CD8-positive, alpha-beta memory T cell (primary cell): ENCODE measurements at places on chromosomes 1 and 21. TPM values are rescaled to one million over a fixed set of nuclear protein-coding genes. Genes with fewer than 3 reads are reported as not detected.

Gene SPATA45
- polyA plus RNA-seq: not detected

Gene MAGOH
- polyA plus RNA-seq: 121 TPM

Gene OPRD1
- polyA plus RNA-seq: 0.02 TPM

Gene FAM151A
- polyA plus RNA-seq: not detected

Gene PIGR
- not detected for polyA plus RNA-seq

Gene TRIM45
- 0.06 TPM for polyA plus RNA-seq

Gene SPSB1
- polyA plus RNA-seq: 2.8 TPM

DNA sequence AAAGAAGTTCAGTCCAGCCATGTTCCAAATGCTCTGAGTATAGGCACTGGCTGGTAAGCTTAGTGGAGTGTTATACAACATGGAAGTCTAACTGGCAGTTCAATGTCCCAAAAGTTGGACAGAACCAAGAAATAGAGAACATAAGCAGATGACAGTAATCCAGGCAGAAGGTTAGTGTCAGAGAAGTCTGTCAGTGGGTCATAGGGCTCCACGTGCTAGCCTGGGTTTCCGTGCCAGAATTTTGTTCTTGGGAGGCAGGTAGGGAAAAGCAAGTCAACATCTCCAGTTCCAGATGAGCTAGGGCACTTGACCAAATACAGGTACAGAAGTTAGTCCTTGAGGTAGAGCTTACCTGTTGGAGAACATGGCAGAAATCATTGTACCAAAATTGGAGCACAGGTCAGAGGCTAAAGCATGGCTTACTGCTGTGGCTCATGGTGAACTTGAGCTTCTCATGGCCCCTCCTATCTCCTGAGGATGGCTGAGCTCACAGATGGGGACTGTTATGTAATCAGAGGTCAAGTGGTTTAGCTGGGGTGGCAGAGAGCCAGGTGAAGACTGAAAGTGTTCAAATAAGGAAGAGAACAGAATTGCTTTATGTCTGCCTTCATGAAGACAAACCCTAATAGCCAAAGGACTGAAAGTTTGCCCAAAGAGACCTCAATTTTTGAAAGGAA, 170.8 kb downstream of the NFIA start:
- H3K36me3 ChIP-seq: no peaks in the 10 kb centered on the region
- no peak overlapping the region for H3K27ac ChIP-seq
- H3K4me1 ChIP-seq: peaks cover 8% of the 10 kb centered on the region
- no peak overlapping the region for H3K4me3 ChIP-seq
- no peaks in the 10 kb centered on the region for H3K27me3 ChIP-seq

DNA sequence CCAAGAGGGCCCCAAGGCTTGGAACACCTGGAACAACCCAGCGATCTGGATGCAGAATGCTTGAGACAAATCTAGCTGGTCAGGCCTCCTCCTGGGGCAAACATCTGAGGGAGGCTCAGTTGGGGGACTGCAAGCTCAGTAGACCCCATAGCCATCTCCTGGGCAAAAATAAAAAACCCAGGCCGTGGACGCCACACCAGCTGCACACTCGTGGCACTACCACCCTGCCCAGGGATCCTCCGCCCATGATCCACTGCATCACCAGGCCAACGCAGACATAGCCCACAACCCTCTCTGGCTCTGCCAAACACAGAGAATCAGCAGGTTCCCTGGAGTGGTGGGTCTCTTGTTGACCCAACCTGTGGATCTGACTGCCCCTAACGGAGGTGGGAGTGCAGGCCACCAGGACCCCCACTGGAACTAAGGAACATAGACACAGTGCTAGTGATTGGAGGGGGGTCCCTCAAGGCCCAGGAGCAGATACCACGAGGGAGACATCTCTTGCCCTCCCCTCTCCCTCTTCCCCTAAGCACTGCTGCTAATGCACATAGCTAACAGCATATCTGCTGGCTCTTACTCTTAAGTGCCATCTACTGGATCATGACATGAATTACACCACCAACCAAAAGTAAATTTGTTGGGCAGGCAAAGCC, 147.2 kb downstream of the CHD1L start:
- peaks cover 6% of the 10 kb centered on the region for H3K27me3 ChIP-seq
- no peaks in the 10 kb centered on the region for H3K4me1 ChIP-seq
- no peak overlapping the region for H3K4me3 ChIP-seq
- no peaks in the 10 kb centered on the region for H3K36me3 ChIP-seq
- DNase-seq: peak; percentile 10
- no peak overlapping the region for H3K27ac ChIP-seq

- H3K4me1 ChIP-seq: no peaks in the 10 kb centered on the region
- H3K4me3 ChIP-seq: no peak overlapping the region
- peaks cover 7% of the 10 kb centered on the region for H3K27me3 ChIP-seq
- H3K27ac ChIP-seq: no peak overlapping the region
Observed at GRCh38 chr21:31560479-31560878, 99.0 kb upstream of the SOD1 start.

DNA sequence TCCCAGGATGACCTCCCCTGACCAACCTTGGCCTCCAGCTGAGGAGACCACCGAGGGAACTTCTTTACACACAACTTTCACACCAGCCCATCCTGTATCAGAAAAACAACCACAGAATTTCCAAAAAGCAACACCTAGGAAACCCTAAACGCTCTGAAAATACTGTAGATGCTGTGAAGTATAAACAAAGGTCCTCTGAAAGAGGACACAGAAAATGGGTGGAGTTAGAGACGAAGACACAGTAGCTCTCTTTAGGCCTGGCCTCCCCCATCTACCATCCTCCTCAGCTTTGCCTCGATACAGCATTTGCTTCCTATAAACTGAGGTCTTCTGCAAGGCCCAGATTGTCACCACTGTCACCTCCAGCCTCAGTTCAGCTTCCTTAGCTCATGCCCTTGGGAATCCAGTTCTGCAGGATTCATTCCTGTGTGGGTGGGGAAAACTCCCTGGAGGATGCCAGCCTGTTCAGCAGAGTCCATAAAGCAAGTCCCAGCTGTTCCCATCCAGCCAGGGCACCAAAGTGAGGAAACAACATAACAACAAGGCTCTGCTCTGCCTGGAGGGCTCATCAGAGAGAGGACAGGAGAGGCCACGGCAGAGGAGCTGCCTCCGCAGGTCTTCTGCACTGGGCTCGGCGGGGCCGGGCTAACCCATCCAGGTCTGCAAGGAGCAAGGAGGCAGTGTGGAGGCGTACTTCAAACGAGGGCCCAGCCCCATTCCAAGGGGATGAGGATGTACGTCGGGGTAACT, 15.0 kb downstream of the PIK3C2B start:
- H3K4me3 ChIP-seq: no peak overlapping the region
- H3K27me3 ChIP-seq: no peaks in the 10 kb centered on the region
- H3K27ac ChIP-seq: no peak overlapping the region
- no peak for DNase-seq
- H3K4me1 ChIP-seq: peaks cover 37% of the 10 kb centered on the region
- no peaks in the 10 kb centered on the region for H3K36me3 ChIP-seq

DNA sequence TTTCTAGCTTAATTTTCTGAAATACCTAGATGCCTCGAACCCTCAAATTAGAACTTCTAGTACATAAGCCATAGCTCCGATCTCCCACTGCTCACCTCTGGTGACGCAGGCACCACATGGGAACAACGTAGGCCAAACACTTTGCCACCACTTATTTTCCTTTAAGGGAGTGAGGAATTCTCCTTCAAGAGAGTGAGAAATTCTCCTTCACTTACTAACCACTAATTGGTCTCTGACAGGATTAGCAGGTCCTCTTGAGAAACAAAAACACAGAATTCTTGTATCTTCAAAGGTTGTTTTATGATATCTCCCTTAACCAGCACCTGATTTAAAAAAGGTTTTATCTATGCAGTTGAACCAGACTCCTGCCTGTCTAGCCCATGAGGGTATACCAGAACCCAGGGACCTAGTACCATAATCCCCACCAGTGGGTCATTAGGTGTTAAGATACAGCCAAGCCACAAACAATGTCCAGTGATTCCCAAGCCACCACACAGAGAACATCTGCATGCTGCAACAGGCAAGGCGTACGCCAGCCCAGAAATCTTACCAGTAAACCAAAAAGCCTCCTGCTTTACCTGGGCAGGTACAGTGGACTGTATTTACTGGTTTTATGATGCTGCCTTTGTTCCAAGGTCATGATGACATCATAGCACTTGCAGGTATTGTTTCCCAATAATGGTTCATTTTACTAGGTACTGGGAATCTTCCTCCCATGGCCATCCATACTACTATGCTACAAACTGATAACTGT, 20.3 kb upstream of the CXADR start:
- no peaks in the 10 kb centered on the region for H3K27me3 ChIP-seq
- H3K36me3 ChIP-seq: no peaks in the 10 kb centered on the region
- DNase-seq: no peak
- no peaks in the 10 kb centered on the region for H3K4me1 ChIP-seq
- no peak overlapping the region for H3K27ac ChIP-seq
- H3K4me3 ChIP-seq: no peak overlapping the region

DNA sequence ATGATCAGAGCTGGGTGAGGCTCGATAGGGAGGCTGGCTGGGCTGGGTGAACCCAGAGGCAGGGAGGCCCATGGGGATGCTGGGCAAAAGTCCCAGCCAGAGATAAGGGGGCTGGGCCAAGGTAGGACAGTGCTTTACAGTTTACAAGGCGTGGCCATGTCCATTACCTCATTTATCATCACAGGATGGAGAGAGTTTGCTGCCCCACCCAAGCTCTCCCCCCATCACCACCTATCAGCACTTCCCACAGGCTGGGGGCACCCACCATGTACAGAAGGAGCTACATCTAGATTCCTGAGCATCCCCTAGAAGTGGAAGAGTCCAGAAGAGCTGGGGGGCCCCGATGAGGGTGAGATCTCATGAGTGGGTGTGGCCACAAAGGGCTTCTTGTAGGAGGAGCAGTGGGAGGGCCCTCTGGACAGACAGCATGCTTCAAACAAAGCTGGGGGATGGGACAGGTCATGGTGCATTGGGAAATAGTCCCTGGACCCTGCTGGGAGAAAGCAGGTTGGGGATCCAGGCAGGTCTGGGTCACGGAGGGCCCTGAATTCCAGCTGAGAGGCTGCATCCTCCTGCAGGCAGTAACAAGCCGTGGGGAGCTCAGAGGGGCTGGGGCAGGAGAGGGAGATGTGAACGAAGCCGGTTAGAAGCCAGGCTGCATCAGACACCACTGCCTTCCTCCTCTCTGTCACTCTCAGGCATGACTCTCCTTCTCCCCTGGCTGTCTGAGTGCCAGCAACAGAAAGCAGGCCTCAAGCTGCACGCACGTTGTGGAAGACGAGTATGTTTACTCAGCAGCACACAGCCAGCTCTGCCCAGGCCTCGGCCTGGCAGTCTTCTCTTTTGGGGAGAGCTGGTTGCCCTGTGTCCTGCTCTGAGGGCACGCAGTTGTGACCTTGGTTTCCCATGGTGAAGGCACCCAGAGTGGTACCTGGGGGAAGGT, 202.3 kb downstream of the HIVEP3 start:
- H3K36me3 ChIP-seq: no peaks in the 10 kb centered on the region
- no peak overlapping the region for H3K27ac ChIP-seq
- no peak overlapping the region for H3K4me3 ChIP-seq
- DNase-seq: no peak
- H3K27me3 ChIP-seq: no peaks in the 10 kb centered on the region

DNA sequence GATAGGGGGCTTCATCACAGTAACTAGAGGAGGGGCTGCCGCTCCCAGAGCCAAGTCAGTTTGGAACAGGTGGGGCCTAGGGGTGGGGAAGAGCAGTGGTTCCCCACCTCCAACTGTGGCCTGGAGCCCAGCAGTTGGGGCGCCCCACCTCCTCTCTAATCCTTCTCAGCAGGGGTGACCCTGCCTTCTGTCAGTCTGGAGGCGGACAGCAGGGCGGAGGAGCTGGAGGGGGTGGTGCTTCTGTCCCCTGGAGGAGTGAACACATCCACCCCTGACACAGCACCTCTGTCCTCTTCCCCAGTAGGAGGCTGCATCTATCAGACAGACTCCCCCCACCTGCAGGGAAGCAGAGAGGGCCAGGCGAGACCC, 73.8 kb downstream of the MRPL37 start:
- H3K36me3 ChIP-seq: no peaks in the 10 kb centered on the region
- no peak overlapping the region for H3K4me3 ChIP-seq
- H3K27ac ChIP-seq: peak overlapping the region; percentile 8
- H3K4me1 ChIP-seq: peaks cover 29% of the 10 kb centered on the region

- no peaks in the 10 kb centered on the region for H3K27me3 ChIP-seq
- H3K4me3 ChIP-seq: no peak overlapping the region
- no peaks in the 10 kb centered on the region for H3K36me3 ChIP-seq
- no peak overlapping the region for H3K27ac ChIP-seq
- no peak for DNase-seq
- no peaks in the 10 kb centered on the region for H3K4me1 ChIP-seq
Observed at GRCh38 chr1:188371295-188371806, 1542.6 kb downstream of the PLA2G4A start.

GRCh38 chr1:53024117-53024516, 37.9 kb upstream of the PODN start:
- peaks cover 1% of the 10 kb centered on the region for H3K36me3 ChIP-seq
- H3K4me1 ChIP-seq: no peaks in the 10 kb centered on the region
- no peak overlapping the region for H3K4me3 ChIP-seq
- DNase-seq: no peak
- no peaks in the 10 kb centered on the region for H3K27me3 ChIP-seq

DNA sequence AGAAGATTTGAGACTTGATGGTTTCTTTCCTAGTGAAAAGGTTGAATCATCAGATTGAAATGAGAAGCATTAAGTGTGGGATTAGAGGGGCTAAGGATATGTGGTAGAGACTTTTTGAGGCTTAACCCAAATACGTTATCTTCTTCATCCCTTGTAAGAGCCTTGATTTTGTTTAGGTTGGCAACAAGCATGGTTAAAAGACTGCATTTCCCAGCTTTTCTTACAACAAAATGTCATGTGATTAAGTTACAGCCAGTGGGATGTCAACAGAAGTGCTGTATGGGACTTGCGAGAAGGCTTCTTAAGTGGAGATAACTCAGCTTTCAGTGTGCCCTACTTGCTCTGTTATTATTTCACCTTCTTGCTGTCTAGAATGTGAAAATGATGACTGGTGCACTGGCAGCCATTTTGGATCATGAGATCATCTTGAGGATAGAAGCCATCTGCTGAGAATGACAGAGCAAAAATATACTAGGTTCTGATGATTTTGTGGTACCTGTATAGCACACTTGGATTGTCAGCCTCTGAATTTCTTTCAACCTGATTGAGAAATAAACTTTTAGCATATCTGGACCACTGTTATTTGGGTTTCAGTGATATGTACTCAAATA, 41.3 kb upstream of the GNG12 start:
- no peaks in the 10 kb centered on the region for H3K36me3 ChIP-seq
- H3K27me3 ChIP-seq: no peaks in the 10 kb centered on the region
- no peak overlapping the region for H3K27ac ChIP-seq
- no peak overlapping the region for H3K4me3 ChIP-seq

DNA sequence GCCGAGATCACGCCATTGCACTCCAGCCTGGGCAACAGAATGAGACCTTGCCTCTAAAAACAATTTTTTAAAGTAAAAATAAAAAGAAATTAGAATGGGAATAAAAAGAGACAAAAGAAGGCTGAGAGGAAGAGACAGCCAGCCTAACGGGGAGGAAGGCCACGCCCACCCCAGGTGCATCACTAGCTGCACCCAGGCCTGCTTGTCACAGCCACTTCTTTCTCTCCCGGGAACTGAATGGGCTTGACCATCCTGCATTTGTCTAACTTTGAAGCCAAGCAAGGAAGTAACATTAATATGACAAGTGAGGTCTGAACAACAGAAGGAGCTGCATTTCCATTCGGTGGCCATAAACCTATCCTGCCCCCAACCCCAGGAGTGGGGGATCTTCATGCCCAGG, 20.8 kb upstream of the EFNA1 start:
- H3K27me3 ChIP-seq: no peaks in the 10 kb centered on the region
- no peak overlapping the region for H3K4me3 ChIP-seq
- no peak for DNase-seq
- no peaks in the 10 kb centered on the region for H3K4me1 ChIP-seq
